ENCODE measurements at places on chromosomes 7 and 10. TPM values are rescaled to one million over a fixed set of nuclear protein-coding genes. Genes with fewer than 3 reads are reported as not detected.
A peak's percentile ranks its signal among the peaks of the same experiment; 100 is the strongest.

CNTNAP2 gene
- not detected for total RNA-seq

RBP3 gene
- not detected for total RNA-seq

- H3K27me3 ChIP-seq: no peaks in the 10 kb centered on the region
- peak overlapping the region; percentile 69 for H3K27ac ChIP-seq
- no peak overlapping the region for H3K4me3 ChIP-seq
- no peaks in the 10 kb centered on the region for H3K36me3 ChIP-seq
- DNase-seq: no peak
These were observed 31.2 kb downstream of the PALD1 start for GRCh38 chr10:70509757-70510147.

GRCh38 chr10:36716291-36716690, 409.1 kb upstream of the ANKRD30A start:
- no peak for DNase-seq
- H3K4me3 ChIP-seq: no peak overlapping the region
- H3K27ac ChIP-seq: no peak overlapping the region
- no peaks in the 10 kb centered on the region for H3K27me3 ChIP-seq

GRCh38 chr10:70536196-70536861, 57.8 kb downstream of the PALD1 start:
- no peaks in the 10 kb centered on the region for H3K4me1 ChIP-seq
- H3K4me3 ChIP-seq: no peak overlapping the region
- peaks cover 5% of the 10 kb centered on the region for H3K36me3 ChIP-seq
- H3K27ac ChIP-seq: no peak overlapping the region

- no peaks in the 10 kb centered on the region for H3K27me3 ChIP-seq
- H3K27ac ChIP-seq: peak overlapping the region; percentile 80
- no peak for DNase-seq
- H3K36me3 ChIP-seq: no peaks in the 10 kb centered on the region
These were observed 625 bp downstream of the RP9 start for GRCh38 chr7:33108554-33109004.

DNA sequence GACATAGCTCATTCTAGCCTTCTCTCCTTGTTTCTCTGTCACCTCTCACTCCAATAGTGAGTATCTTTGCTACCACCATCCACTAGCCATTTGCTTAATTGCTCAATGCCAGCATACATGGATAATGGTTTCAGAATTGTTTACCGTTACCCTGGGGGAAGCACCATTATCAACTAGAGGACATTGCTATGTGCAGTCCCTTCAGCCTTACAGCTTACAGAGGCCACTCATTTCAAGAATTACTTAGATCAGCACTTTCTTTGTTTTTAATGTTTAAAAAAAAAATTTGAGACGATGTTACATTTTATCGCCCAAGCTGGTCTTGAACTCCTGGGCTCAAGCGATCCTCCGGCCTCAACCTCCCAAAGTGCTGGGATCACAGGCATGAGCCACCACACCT, 14.8 kb upstream of the ORAI2 start:
- no peak for DNase-seq
- H3K4me3 ChIP-seq: no peak overlapping the region
- no peaks in the 10 kb centered on the region for H3K4me1 ChIP-seq
- H3K36me3 ChIP-seq: no peaks in the 10 kb centered on the region
- H3K27ac ChIP-seq: no peak overlapping the region

GRCh38 chr7:71761336-71761735, 629.4 kb downstream of the GALNT17 start:
- peaks cover 2% of the 10 kb centered on the region for H3K27me3 ChIP-seq
- H3K27ac ChIP-seq: no peak overlapping the region
- DNase-seq: no peak
- no peak overlapping the region for H3K4me3 ChIP-seq
- H3K4me1 ChIP-seq: no peaks in the 10 kb centered on the region

DNA sequence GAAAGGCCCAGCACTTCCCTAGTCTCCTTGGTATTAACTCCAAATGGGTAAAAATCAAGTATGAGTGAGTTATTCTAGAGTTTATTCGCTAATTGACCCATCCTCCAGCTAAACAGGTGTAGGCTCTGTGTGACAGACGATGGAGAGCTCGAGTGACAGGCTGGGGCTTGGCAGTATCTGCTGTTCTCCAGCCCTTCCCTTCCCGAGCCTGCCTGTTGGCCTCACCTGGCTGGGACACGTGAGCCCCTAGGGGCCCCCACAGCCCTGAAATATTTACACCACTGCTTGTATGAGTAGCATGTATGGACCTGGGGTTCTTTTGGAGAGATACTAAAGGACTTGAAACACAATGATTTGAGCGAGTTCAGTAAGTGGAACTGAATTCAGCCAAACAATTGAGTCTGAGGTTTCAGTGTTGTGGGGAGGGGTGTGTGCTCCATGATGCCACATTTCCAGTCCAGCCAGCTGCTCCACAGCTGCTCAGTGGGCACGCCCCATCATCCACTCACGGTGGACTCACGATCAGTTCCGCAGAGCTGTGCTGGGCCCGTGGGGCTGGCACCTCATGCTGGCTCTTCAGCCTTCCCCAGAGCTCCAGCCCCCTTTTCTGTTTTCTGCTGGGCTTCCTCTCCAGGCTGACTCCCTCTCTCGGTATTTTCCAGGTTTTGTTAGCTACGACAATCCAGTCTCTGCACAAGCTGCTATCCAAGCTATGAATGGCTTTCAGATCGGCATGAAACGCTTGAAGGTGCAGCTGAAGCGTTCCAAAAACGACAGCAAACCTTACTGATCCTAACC, 283.0 kb downstream of the USP6NL start:
- H3K4me1 ChIP-seq: no peaks in the 10 kb centered on the region
- DNase-seq: peak; percentile 54
- no peak overlapping the region for H3K4me3 ChIP-seq
- H3K27ac ChIP-seq: no peak overlapping the region

GRCh38 chr7:116689790-116690259, 17.8 kb downstream of the MET start:
- no peak overlapping the region for H3K4me3 ChIP-seq
- H3K4me1 ChIP-seq: peaks cover 58% of the 10 kb centered on the region
- no peaks in the 10 kb centered on the region for H3K27me3 ChIP-seq
- H3K36me3 ChIP-seq: peaks cover 3% of the 10 kb centered on the region
- DNase-seq: no peak

Measured in psoas muscle (tissue), 8 donors.